Common myeloid progenitor, CD34-positive (primary cell): ENCODE measurements at places on chromosomes 13 and 19.

DNA sequence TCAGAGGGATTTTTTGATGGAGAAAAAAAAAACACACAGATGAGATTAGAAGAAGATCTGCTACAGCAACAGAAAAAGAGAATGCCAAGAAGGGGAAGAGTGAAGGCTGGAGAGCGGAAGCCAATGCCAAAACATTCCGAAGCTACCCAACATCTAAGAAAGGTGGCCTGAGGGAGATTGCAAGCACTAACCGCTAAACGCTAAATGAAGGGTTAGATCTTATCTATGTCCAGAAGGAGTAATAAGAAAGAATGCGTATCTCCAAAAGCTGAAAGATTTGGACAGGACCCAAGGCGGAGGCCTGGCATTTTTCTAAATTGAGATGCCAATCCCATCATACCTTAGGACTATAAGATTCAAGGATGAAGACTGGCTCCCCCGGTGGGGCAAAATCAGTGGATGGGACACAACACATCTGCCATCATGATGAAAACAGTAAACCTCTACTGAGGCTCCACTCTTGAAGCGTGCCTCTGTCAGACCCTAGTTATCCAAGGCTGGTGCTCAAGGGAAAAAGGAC, 15.6 kb upstream of the HMGB1 start:
- DNase-seq: no peak

- DNase-seq: peak; percentile 85
These were observed 6.9 kb upstream of the JUNB start for GRCh38 chr19:12784394-12784870.

GRCh38 chr19:5953680-5954213, 24.2 kb downstream of the RANBP3 start:
- peak; percentile 79 for DNase-seq

DNA sequence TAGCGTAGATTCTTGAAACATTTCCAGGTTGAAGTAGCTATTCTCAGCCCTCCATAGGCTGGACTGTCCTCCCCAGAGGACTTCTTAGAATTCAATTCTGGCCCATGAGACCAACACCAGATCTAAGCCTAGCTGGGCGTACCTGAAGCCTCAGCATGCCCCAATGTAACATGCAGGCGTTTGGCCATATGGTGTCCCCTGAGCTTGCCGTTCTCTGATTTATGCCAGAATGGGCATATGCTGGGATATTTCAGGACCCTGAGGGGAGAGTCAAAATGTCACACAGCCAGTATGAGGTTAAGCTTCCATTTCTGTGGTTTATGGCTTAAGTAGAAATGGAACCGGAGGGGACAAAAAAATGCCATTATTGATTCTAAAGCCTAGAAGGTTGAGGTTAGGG, 317.7 kb upstream of the OBI1 start:
- DNase-seq: no peak

GRCh38 chr13:41681587-41681986, 224.2 kb downstream of the RGCC start:
- DNase-seq: no peak

GRCh38 chr13:33997574-33997973, 179.6 kb downstream of the RFC3 start:
- no peak for DNase-seq

DNA sequence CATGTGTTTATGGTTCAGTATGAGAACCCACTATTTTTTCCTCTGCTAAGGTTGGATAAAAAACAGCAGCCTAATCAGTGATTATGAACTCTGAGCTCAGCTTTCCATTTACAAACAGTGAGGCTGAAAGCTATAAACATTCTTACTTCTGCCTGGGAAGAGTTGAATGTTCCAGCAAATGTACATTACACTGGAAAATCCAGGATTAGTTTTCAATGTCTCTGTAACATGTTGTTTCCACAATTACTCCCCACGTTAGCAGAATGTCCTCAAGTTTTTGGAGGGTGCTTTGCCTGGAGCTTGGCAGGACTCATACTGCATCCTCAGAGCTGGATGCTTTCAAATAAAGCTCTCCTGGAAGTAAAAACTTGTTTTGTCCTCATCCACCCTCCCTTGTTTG, 150.4 kb downstream of the POSTN start:
- DNase-seq: no peak

DNA sequence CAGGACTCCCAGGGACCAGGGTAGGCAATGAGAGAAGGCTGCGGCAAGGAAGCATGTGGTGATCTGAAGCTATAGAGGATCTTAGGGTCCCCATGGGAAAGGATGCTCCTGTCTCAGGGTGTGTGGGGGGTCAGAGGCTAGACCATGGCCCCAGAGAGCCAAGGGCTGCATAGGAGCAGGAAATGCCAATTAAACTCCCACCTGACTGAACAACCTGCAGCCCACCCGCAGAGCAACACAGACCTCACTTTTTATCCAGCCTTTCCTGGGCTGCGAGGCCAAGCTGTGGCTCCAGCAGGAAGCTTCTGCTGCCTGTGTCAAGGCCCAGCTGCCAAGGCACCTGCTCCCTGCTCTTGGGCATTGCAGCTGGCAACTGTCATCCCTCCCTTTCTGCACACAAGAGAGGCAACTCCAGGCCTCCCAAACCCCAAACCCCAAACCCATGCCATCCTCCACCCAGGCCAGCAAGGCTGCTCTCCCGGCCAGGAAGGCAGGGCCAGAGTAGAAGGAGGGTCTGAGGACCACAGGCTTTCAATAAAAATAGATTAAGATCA, 290.1 kb downstream of the FOXO1 start:
- peak; percentile 47 for DNase-seq

DNA sequence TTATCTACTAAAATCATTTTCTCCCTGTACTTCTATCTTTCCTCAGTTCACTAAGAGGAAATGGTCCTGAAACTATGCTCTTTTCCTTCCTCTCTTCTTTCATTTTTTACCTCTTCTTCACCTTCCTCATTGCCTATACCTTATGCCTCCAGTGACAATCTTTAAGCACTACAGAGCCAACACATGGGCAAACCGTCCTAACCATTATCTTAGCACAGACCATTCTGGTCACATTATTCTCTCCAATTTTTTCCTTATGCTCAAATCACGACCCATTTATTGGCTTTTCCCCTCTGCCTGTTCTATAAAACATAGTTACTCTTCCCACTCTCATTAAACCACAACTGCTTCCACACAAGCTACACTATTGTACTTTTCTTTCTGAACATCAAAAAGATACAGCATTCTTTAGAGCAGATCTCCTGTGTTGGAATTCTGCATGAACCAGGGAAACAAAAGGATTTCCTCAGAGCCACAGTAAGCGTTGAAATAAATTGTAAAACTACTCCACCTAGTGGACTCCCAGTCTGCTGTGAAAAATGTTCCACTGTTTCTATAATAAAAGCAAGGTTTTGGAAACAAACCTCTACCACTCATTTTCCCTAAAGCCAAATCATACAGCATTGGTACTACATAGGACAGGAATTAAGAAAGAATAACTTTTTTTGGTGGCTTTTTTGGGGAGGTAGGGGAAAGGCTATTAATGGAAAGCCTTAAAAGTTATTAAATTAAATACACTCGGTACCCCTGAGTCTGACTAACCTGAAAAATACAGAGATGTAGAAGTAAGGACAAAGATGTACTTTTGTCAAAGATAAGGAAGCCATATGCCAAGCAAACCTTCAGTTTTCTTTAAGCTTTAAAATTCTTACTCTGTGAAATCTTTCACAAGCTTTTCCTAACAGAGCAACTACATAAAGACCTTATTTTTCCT, 19.5 kb downstream of the NUFIP1 start:
- peak; percentile 36 for DNase-seq

DNA sequence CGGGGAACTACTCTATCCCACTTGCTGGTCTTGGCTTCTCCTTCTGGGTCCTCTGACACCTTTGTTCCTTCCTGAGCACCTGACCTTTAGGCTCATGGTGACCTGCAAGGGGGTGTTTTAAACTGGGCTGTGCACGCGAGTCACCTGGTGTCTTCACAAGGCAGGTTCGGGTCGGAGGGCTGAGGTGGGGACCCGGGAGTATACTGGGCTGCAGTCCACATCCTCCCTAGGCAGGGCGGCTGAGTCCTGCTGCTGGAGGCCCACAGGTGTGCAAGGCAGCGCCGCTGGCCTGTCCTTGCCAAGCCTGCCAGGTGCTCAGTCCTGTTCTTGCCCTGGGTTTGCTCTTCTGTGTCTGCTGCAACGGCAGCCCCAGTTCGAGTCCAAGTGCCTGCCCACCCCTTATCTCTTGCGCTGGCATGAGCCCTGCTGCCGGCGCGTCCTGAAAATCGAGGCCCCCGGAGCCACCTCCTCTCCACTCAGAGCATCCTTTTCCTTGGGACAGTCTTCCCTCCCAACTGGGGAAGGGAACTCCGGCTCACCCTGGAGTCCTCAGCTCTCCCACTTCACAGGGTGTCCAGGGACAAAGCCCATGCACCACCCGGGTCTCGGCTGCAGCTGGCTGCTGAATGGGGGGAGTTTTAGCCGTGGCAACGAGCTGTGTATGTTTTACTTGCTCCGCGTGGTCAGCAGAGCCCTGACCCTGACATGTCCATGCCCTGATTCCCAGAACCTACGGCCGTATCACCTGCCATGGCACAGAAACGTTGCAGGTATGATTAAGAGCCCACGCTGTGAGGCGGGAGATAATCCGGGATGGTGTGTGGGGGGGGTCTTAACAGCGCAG, 193.5 kb downstream of the TEX29 start:
- DNase-seq: no peak

- peak; percentile 78 for DNase-seq
These were observed 8.7 kb downstream of the FCAR start for GRCh38 chr19:54882758-54883157.

GRCh38 chr13:109206616-109207015, 577.2 kb downstream of the MYO16 start:
- no peak for DNase-seq

- DNase-seq: peak; percentile 53
These were observed 5.1 kb downstream of the PAF1 start for GRCh38 chr19:39385629-39386411.

DNA sequence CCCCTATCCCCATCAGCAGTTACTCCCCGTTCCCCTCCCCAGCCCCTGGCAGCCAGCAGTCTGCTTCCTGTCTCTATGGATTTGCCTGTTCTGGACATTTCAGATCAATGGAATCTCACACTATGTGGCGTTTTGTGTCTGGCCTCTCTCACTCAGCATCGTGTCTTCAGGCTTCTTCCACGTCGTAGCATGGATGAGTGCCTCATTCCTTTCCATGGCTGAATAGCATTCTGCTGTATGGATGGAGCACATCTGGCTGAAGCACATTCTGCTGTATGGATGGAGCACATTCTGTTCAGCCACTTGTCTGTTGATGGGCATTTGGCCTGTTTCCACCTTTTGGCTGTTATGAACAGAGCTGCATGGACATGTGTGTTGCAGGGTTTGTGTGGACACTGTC, 29.5 kb downstream of the CRTC1 start:
- no peak for DNase-seq

DNA sequence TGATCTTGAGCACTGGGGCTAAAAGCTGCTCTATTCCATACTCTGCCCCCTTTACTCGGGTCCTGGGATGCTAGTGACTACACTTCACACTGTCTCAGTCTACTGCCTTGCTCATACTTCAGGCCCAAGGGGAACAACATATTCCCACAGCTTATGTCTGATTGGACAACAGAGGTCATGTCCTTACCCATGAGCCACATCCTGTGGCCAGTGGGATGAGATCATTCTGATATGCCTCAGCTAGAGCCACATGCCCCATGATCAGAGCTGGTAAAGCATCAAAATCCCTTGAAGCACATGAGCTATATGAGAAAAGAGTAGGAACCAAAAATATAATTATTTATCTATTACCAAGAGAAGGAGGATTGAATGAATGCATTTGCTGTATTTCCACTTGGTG, 290.1 kb upstream of the TSHZ3 start:
- no peak for DNase-seq

DNA sequence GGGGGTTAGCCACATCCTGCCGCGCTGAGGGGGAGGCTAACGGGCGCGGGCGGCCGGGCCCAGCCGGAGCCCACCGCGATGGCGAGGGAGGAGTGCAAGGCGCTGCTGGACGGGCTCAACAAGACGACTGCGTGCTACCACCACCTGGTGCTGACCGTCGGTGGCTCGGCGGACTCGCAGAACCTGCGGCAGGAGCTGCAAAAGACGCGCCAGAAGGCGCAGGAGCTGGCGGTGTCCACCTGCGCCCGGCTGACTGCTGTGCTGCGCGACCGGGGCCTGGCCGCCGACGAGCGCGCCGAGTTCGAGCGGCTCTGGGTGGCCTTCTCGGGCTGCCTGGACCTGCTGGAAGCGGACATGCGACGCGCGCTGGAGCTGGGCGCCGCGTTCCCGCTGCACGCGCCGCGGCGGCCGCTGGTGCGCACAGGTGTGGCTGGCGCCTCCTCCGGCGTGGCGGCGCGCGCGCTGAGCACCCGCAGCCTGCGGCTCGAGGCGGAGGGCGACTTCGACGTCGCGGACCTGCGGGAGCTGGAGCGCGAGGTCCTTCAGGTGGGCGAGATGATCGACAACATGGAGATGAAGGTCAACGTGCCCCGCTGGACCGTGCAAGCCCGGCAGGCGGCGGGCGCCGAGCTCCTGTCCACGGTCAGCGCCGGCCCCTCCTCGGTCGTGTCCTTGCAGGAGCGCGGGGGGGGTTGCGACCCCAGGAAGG, 692 bp downstream of the RGS9BP start:
- no peak for DNase-seq

DNA sequence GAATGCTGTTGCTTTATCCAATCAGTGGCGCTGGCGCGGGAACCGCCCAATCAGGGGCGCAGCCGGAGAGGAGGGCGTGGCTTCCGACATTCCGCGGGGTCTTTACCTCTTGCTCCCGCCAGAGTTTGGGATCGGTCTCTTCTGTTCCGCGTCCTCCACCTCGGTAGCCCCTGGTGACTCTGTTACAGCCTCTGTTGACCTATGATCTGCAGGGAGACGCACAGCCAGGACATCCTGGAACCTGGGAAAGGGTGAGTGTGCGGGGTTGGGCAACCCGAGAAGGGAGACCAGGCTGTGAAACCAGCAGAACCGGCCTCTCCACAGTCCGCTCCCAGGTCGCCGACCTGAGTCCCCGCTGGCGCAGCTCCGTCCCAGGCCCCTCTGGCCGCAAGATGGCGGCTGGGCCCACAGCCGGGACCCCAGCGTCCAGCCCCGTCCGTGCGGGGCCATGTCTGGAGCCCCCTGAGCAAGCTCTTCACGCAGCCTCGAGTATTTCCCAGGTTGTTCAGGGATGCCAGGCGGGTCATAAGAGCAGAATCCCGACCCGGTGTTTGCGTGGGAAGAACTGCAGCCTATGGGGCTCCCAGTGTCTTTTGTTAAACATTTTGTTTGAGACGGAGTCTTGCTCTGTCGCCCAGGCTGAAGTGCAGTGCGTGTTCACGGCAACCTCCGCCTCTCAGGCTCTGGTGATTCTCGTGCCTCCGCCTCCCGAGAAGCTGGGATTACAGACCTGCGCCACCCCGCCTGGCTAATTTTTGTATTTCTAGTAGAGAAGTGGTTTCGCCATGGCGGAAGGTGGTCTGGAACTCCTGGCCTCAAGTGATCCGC, 4.4 kb upstream of the ZNF681 start:
- DNase-seq: peak; percentile 89
